ENCODE measurements at places on chromosomes 7 and 10.
A peak's percentile ranks its signal among the peaks of the same experiment; 100 is the strongest.

DNA sequence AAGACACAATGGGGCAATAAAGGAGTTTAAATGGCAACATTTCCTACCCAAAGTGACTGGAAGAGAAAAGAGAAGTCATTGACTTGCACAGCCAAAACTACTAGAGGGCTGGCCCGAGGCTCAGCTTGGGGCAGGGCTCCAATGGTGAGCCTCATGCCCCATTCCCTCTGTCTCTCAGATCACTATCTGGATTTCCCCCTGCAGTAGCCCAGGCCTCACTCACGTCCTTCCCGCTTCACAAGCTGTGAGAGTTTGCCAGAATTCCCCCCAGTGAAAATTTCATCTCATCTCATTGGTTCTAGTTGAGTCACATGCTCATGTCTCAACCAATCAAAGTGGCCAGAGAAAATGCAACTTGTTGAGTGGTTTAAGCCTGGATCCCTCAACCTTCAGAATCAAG, 181.3 kb downstream of the WDR11 start:
- no peak for DNase-seq

GRCh38 chr7:142795339-142795863, 24.6 kb downstream of the PRSS2 start:
- DNase-seq = peak; percentile 52

GRCh38 chr7:143954135-143954534, 509 bp upstream of the OR2F1 start:
- DNase-seq = no peak

DNA sequence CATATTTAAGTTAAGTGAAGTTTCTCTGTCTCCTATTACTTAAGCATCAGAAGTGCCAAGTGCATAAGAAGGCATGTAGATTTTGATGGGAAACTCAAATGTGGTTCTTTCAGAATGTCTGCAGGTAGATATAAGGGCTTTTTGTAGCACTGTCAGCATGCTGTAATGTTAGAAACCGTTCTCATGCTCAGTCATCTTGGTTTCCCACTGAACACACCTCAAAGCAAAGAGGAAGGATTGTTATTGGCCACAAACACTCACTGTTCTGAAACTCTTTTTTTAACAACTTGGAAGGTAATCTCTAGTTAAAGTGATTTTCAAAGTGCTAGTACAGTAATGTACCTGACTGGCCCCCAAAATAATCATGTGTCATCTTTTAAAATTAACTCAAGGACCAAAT, 126.0 kb downstream of the AASS start:
- DNase-seq = no peak

GRCh38 chr10:44460416-44460815, 75.5 kb upstream of the CXCL12 start:
- DNase-seq = no peak

DNA sequence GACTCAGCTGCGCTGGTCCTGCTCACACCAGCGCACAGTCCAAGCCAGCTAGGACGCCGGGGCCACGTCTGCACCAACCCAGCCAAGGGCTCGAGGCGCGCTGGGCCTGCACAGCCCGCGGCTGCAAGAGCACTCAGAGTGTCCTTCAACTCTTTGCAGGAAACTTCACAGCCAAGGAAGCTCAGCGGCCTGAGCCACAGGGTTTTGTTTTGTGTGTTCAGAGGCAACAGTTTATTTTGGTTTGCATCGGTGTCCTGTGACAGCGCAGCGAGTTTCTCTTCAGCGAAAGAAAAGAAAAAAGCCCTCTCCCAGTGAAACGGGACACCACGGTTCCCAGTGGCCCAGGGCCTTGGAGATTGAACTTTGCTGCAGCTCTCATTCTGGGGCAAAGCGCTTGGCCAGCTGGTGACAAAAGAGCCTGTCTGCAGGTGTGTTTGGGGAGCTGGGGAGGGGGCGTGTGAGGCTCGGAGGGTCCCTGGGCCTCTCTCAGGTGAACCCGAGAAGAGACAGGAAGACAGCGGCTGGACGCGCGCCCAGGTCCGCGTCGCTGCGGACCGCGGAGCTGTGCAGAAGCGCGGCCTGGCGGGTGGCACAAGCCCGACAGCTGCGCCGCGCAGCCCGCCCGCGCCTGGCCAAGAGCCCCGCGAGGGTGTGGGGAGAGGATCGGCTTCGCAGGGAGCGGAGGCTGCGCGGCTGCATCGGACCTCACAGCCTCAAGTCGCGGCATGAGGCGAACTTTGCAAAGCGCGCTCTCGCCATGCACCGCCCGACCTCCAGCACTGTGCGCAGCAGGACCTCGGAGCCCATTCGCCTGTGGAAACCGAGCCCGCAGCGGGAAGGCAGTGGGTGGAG, 922 bp downstream of the CXCL12 start:
- DNase-seq = no peak

- no peak for DNase-seq
These were observed 9.7 kb downstream of the IKZF5 start for GRCh38 chr10:122998934-122999333.

DNA sequence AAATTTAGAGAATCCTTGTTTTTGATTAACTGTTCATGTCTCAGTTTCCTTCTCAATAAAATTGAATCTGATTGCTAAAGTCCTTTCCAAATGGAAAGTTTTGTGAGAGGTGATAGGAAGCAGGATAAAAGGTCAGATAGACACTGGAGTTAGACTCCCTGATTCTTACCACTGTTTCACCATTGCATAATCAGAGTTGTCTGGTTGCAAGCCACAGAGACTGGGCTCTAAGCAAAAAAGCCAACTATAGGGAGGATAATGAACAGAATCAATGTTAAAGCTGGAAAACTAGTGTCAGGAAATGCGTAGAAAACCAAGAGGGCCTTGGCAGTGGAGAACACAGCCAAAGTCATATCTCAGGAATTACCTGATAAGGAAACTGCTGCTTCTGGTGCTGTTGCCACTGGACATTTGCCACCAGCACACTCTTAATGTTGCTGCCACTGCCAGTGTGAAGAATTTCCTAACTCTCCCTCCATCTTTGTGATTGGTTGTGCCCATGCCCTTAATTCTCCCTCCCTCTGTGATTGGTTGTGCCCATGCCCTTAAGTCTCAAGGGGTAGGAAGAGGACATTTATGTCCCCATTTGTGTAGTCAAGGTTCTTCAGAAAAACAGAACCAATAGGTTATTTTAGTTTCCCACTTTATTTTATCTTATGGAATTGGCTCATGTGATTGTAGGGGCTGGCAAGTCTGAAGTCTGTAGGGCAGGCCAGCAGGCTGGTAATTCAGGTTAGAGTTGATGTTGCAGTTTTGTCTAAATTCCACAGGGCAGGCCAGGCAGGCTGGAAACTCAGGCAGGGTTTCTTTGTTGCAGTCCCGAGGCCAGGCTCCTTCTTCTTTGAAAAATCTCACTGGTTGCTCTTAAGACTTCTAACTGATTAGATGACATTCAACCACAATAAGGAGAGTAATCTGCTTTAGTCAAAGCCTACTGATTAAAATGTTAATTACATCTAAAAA, 639.0 kb downstream of the REEP3 start:
- DNase-seq = no peak

DNA sequence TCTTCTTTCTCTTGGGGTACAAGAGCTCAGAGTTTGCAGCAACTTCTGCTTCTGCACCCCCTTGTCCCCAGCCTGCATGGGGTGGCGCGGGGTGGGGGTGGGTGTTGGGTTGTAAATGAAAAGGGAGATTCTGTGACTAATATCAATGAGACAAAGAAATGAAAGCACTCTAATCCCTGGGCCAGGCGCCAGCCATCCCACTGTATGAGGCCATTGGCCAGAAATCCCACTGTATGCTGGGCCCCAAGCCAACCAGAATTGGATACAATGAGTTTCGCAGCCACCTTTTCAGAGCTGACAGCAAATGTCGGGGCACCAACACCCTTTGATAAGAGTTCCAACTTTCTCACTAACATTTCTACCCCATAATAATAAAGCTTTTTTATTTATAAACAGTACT, 10.9 kb upstream of the PTN start:
- no peak for DNase-seq

DNA sequence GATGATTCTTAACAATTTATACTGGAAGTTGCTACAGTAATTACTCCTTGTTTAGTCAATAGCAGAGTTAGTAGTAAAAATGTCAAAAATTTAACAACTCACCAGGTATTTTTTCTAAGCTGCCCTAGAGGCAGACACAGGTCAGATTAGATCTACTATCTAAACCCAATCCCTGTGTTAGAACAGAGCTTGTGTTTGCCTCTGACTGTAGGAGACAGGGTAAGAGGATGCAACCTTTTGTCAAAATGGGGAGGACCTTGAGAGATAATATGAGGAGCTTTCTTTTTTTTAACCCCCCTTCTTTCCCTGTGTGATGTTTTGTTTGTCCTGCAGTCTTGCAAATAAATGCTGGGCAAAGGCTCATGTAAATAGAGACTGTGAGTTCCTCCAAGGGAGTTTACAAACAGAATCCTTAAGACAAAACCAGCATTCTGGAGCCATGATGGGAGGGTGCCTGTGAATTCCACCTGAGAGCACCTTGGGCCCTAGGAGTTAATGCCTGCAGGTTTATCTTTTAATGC, 353.1 kb downstream of the GATA3 start:
- no peak for DNase-seq

GRCh38 chr7:33634606-33635005, 270.7 kb upstream of the BMPER start:
- DNase-seq = no peak

DNA sequence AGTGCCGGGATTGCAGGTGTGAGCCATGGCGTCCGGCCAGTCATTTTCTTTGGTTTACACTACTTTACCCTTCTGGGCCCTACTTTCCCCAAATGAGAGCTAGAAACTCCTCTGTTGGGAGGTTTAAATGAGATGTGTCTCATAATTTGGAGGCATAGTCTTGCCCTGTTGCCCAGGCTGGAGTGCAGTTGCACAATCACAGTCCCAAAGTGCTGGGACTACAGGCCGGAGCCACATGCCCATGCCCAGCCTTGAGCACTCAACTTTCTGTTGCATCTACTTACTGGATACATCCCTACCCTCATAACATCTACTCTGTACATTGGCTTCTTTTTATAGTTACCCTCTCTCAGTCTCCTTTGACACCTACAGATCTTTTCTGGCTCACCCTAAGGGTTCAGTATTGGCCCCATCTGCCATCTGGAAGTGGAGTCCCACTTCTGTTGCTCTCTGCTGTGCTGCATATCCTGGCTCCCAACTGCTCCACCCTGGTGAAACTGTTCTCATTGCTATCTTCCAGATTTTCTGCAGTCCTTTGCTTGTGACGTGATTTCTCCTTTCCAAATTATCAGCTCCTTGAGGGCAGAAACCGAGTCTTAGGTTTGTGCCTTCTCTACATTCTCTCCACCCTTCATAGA, 8.4 kb downstream of the EIF4H start:
- no peak for DNase-seq

GRCh38 chr10:31123946-31124345, 92.3 kb upstream of the ZNF438 start:
- DNase-seq = no peak

DNA sequence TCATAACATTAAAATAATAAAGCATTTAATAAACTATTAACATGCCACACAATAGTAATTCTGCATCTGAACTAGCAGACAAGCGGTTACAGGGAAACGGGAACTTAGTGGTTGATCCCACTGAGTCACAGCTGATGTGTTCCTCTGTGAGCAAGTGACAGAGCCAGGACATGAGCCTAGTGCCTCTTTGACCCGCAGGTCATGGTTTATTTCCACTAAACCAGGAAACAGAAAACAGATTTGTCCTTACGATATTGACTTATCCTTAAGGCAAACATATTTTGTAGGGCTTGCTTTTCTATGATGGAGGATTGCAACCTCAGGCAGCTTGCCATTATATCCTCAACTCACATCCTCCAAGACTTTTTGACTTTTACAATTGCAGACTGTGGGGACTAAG, 987.3 kb downstream of the CCSER2 start:
- no peak for DNase-seq

DNA sequence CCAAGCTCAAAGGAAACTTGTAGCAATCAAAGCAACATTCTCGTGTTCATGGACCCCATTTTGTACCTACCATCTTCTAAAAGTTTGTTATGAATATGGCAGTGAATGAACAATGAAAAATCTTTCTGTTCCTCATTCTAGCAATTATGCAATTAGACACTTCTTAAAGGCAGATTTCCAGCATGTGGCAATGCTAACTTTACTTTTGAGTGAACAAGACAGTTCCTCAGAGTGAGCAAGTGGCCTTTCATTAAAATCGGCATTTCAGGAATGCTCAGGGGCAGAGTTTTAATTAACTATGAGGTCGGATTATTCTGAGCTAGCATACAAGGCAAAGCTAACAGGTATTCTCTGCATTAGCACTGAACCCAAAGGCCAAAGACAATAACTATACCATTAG, 48.4 kb upstream of the NFE2L3 start:
- no peak for DNase-seq

GRCh38 chr10:126839094-126839761, 66.0 kb upstream of the DOCK1 start:
- no peak for DNase-seq

- DNase-seq = no peak
These were observed 186.4 kb downstream of the NPSR1 start for GRCh38 chr7:34844406-34844805.

- no peak for DNase-seq
These were observed 167.0 kb upstream of the PPP1R3A start for GRCh38 chr7:114085592-114086501.

DNA sequence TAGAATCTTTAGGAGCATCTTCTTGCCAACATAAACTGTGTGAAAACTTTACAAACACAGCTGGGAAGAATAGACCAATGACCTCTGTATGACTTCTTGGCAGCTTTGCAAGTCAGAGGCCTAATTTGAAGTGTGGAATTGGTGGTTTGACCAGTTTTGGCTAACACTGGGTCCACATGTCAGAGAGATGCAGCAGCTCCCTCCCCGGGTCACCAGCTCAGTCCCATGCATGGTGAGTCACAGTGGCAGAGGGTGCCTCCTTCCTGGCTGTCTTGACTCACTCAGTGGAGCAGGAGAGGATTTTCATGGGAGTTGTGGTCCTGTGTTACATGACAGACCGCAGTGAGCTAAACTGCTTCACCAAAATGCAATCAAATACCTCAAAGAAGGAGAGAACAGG, 8.2 kb upstream of the STARD3NL start:
- no peak for DNase-seq

DNA sequence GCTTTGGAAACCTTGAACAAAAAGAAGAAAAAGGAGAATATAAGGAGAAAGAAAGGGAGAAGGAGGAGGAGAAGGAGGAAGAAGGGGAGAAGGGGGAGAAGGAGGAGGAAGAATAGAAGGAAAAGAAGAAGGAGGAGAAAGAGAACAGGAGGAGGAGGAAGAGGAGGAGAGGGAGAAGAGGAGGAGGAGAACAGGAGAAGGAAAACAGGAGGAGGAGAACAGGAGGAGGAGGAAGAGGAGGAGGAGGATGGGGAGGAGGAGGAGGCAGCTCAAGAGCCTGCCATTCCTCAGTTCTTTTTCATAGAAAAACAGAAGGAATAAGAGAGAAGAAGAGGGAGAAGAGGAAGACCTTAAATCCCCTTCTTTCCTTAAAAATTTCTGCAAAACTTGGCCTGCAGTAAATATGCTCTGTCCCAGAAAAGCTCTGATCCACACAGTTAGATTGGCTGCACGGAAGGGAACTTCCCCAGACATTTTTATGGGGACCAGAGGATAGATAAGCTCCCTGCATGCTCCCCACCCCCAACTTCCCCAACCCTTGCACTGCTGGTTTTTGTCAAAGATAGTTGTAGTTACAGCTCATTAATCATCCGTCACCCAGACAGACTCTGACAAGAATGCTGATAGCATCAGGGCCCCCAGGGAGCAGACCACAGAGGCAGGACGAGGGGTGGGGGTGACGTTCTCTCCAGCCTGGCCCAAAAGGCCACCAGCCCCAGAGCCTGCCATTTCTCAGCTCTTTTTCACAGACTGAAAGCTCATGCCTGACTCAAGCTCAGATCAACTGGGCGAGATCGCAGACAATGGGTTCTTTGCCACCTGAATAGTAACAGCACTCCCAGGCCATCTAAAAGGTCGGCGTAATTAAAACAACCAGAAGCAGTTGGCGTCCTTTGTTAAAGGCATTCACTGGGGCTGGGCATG, 34.5 kb upstream of the LYZL1 start:
- no peak for DNase-seq
